ENCODE measurements at places on chromosomes 5 and 9. TPM values are rescaled to one million over a fixed set of nuclear protein-coding genes. Genes with fewer than 3 reads are reported as not detected.

PTTG1 gene
- total RNA-seq: 152 TPM

ZNF879 gene
- 4.6 TPM for total RNA-seq

CAST gene
- total RNA-seq: 230 TPM

CARTPT gene
- total RNA-seq: not detected

ACOT12 gene
- total RNA-seq: not detected

CTSV gene
- total RNA-seq: 0.26 TPM

MARCOL gene
- total RNA-seq: not detected

CLIC3 gene
- total RNA-seq: 4.8 TPM

PCDHGA6 gene
- total RNA-seq: 5.3 TPM

Measured in aortic smooth muscle cell (primary cell).